ENCODE measurements at places on chromosomes 11 and 22. TPM values are rescaled to one million over a fixed set of nuclear protein-coding genes. Genes with fewer than 3 reads are reported as not detected.

- peaks cover 10% of the 10 kb centered on the region for H3K4me1 ChIP-seq
- H3K27me3 ChIP-seq = peaks cover 97% of the 10 kb centered on the region
- H3K4me3 ChIP-seq = no peak overlapping the region
- DNase-seq = peak; percentile 58
These were observed 6.2 kb upstream of the ALX4 start for GRCh38 chr11:44315947-44316658.

The MRGPRE gene
- not detected for total RNA-seq

- H3K27me3 ChIP-seq = no peaks in the 10 kb centered on the region
- H3K4me3 ChIP-seq = no peak overlapping the region
- DNase-seq = no peak
- no peak overlapping the region for H3K27ac ChIP-seq
These were observed 45.6 kb downstream of the GRAMD4 start for GRCh38 chr22:46665751-46666280.

The CHKB gene
- total RNA-seq = 66.7 TPM

DNA sequence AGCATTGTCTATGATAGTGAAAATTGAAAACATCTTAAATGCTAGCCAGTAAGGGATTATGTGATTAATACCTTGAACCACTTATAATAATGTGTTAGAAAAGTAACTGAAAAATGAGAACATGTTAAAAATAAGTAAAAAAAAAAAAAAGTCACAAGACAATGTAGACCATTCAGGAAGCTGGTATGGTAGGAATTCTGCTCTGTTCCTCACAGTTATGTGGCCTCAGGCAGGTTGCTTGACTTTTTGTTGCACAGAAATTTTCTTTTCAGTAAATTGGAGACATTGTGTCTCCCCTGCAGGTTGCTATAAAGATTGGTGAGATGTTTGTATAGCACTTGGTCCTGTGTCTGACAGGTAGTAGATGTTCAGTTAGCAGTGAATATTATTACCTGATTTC, 17.3 kb upstream of the PLET1 start:
- no peaks in the 10 kb centered on the region for H3K27me3 ChIP-seq
- DNase-seq = no peak
- no peaks in the 10 kb centered on the region for H3K4me1 ChIP-seq
- no peaks in the 10 kb centered on the region for H3K36me3 ChIP-seq
- no peak overlapping the region for H3K27ac ChIP-seq

DNA sequence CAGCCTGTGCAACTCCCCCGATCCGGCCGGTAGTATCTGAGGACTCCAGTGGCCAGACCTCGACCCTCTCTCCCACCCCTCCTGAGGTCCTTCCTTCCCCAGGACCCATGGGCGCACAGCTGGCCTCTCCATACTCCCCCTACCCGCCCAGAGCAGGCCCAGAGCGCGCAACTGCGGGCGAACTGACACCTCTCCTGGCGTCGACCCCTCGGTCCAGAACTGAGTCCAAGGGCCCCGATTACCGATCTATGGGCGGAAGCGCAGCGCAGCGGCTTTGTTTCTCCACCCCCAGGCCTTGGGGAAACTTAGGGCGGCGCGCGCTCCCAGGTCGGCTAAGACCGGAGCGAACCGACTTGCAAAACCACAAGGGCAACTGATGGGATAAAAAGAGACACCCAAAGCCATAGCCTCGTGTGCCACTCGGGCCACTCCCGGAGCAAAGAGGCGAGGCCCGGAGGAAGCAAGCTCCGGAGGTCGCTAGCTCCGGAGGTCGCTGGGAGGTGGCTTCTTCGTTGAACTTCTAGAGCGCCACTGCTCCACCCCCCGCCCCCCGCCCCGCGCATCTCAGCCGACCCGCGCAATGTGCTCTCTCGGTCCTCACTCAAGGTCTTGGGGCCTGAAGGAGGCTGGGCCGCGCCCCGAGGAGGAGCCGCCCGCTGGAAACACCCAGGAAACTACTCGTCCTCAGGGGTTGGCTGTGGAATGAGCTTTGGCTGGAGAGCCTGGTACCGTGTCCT, 9.8 kb upstream of the ALX4 start:
- H3K36me3 ChIP-seq = no peaks in the 10 kb centered on the region
- H3K27ac ChIP-seq = no peak overlapping the region
- H3K27me3 ChIP-seq = peaks cover 97% of the 10 kb centered on the region

The ACTN3 gene
- not detected for total RNA-seq

The LINC01488 gene
- not detected for total RNA-seq

GRCh38 chr11:17159441-17159840, 48.3 kb downstream of the PIK3C2A start:
- no peak overlapping the region for H3K27ac ChIP-seq
- no peaks in the 10 kb centered on the region for H3K27me3 ChIP-seq
- no peak for DNase-seq
- H3K36me3 ChIP-seq = no peaks in the 10 kb centered on the region
- H3K4me1 ChIP-seq = peaks cover 50% of the 10 kb centered on the region
- H3K4me3 ChIP-seq = no peak overlapping the region

- peak; percentile 64 for DNase-seq
- peaks cover 7% of the 10 kb centered on the region for H3K36me3 ChIP-seq
- peaks cover 76% of the 10 kb centered on the region for H3K4me1 ChIP-seq
- no peak overlapping the region for H3K4me3 ChIP-seq
- H3K27me3 ChIP-seq = no peaks in the 10 kb centered on the region
- H3K27ac ChIP-seq = peak overlapping the region; percentile 17
These were observed 6.8 kb downstream of the TOLLIP start for GRCh38 chr11:1302461-1303125.

The P2RY2 gene
- total RNA-seq = 7.4 TPM

DNA sequence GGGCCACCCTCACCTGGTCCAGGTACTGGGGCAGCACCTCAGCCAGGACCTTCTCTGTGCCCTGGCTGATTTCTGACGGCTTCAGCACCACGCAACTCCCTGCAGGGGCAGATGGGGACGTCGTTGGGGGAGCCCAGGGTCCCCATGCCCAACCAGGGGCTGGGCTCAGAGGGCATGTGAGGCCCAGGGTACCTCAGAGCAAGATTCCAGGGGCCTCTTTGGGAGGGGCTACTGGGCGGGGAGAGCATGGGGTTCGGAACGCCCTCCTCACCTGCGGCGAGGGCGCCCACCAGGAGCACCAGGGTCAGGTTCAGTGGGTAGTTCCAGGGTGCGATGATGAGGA, 8.1 kb downstream of the ALDH3B2 start:
- H3K36me3 ChIP-seq = no peaks in the 10 kb centered on the region
- no peak overlapping the region for H3K27ac ChIP-seq

DNA sequence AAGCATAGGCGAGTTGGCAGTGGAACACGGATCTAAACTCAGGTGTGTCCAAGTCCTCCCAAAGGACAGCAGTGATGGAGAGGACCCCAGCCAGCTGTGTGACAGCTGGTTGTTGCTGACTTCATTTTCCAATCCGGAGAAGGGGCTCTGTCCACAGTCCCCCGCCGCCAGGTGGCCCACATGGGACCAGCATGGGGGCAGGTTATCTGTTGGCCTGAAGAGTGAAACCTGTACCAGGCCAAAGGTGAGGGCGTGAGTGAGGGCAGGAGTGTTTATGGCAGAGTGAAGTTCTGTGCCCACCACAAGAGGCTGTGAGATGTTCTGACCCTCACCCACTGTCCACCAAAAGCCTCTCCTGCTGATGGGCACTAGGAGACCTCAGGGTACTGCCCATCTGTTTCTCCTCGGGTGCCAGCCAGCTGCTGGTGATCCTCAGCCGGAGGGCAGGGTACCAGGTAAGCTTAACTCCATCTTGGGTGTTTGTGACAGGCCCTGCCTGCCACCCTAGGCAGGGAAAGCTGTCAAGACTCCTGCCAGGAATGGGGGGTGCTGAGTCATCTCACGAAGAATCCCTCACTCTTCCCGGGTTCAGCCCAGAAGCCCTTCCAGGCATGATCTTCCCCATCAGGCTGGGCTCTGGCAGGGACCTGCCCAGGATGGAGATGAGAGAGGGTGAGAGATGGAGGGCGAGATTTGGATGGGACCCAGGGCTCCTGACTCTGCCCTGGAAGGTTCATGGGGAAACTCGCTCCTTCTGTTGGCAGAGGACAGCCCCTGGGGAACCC, 15.5 kb upstream of the TAB1 start:
- no peaks in the 10 kb centered on the region for H3K36me3 ChIP-seq
- peaks cover 4% of the 10 kb centered on the region for H3K4me1 ChIP-seq
- no peak overlapping the region for H3K4me3 ChIP-seq
- DNase-seq = no peak
- H3K27me3 ChIP-seq = no peaks in the 10 kb centered on the region
- no peak overlapping the region for H3K27ac ChIP-seq

The CYP2D6 gene
- 1.0 TPM for total RNA-seq

GRCh38 chr11:18171377-18172000, 1.1 kb upstream of the MRGPRX4 start:
- H3K27ac ChIP-seq = no peak overlapping the region
- no peaks in the 10 kb centered on the region for H3K36me3 ChIP-seq
- no peak overlapping the region for H3K4me3 ChIP-seq
- DNase-seq = no peak

DNA sequence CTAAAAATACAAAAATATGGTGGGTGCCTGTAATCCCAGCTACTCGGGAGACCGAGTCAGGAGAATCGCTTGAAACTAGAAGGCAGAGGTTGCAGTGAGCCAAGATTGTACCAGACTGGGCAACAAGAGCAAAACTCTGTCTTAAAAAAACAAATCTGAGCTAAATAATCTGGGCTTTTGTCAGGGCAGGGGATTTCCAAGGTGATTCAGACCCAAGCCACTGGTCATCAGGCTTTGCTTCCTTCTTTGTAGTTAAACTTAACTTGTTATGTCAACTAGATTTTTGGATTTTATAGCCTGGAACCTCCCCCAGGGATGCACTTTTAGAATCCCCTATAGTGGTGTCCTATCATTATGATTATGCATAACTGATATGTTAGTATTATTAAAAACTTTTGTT, 27.0 kb upstream of the SLC22A8 start:
- H3K4me3 ChIP-seq = no peak overlapping the region
- H3K36me3 ChIP-seq = no peaks in the 10 kb centered on the region
- no peak overlapping the region for H3K27ac ChIP-seq
- peaks cover 7% of the 10 kb centered on the region for H3K27me3 ChIP-seq
- H3K4me1 ChIP-seq = no peaks in the 10 kb centered on the region
- no peak for DNase-seq

DNA sequence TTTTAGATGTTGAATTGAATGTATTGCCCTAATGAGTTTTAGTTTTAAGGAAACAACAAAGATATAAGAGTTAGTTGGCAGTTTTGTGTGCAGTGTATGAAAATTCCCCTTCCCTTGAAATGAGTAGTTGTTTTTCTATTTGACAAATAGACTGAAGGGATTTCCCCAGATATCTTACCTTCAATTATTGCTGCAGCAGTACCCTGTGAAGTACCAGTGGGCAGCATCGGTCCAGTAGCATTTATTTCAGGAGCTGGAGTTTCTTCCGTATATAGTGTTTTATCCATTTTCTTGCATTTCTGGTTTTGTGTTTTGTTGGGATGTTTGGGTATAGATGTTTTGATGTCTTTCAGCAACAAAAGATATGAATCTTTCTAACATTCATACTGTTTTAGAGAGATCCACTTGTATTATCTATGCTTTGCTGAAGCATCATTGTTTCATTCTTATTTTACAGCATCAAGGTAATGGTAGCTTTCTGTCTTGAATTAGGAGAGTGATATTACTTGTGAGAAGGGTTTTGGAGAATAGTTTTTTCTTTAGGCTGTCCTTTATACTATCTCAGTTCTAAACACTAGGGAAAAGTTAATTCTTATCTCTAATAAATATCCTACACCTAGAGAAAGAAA, 7.4 kb downstream of the KMT2A start:
- DNase-seq = no peak
- no peak overlapping the region for H3K4me3 ChIP-seq
- no peaks in the 10 kb centered on the region for H3K27me3 ChIP-seq
- peaks cover 60% of the 10 kb centered on the region for H3K4me1 ChIP-seq

- H3K4me1 ChIP-seq = no peaks in the 10 kb centered on the region
- no peak overlapping the region for H3K4me3 ChIP-seq
- H3K27me3 ChIP-seq = no peaks in the 10 kb centered on the region
- DNase-seq = peak; percentile 80
These were observed 36.9 kb upstream of the SLC36A4 start for GRCh38 chr11:93234602-93235207.

- no peaks in the 10 kb centered on the region for H3K36me3 ChIP-seq
- H3K4me3 ChIP-seq = no peak overlapping the region
- DNase-seq = no peak
- peaks cover 8% of the 10 kb centered on the region for H3K4me1 ChIP-seq
These were observed 3.2 kb upstream of the MTMR3 start for GRCh38 chr22:29879753-29880152.

The WNT7B gene
- 5.4 TPM for total RNA-seq

- H3K36me3 ChIP-seq = no peaks in the 10 kb centered on the region
- H3K27ac ChIP-seq = no peak overlapping the region
- no peak overlapping the region for H3K4me3 ChIP-seq
- no peaks in the 10 kb centered on the region for H3K4me1 ChIP-seq
- DNase-seq = no peak
- no peaks in the 10 kb centered on the region for H3K27me3 ChIP-seq
These were observed 67.5 kb downstream of the PAK1 start for GRCh38 chr11:77406396-77406795.

The LMO1 gene
- not detected for total RNA-seq

The CHRDL2 gene
- 1.6 TPM for total RNA-seq

The TTC36 gene
- 1.9 TPM for total RNA-seq

The KLHL35 gene
- total RNA-seq = 3.4 TPM

The OR10A2 gene
- total RNA-seq = not detected

The RPS3 gene
- 1,778 TPM for total RNA-seq

All from upper lobe of right lung (tissue), 1 donor.